ENCODE measurements at places on chromosomes 3 and 15.

- DNase-seq: no peak
Observed at GRCh38 chr3:173936316-173936715, 538.8 kb downstream of the NLGN1 start.

GRCh38 chr15:99729920-99730319 is 3.3 kb downstream of the LYSMD4 start:
- DNase-seq: peak; percentile 16

GRCh38 chr3:150057227-150057626 is 86.5 kb upstream of the PFN2 start:
- DNase-seq: no peak

- DNase-seq: peak; percentile 10
Observed at GRCh38 chr3:25661694-25662437, 2.8 kb downstream of the TOP2B start.

DNA sequence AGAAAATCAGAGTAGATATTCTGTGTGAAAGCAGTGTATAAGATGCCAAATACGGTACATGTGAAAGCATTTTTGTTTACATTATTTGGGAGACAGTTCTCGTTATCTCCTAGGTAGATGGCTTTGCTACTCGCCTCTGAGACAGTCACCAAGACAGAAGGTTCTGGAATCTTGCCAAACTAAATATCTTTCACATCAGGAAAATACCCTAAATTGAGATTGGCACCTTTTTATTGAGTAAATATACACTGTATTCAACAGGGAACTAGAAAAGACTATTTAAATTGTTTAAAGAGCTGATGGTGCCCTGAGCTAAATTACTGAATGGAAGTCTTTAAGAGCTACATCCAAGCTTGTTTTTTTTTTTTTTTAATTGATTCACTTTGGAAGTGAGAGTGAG is 3.4 kb downstream of the FGD5 start:
- no peak for DNase-seq

- DNase-seq: no peak
Observed at GRCh38 chr15:97319291-97319690, 641.2 kb upstream of the ARRDC4 start.

GRCh38 chr15:48896869-48897814 is 19.2 kb downstream of the EID1 start:
- DNase-seq: no peak
